ENCODE measurements at places on chromosomes 4 and X.

DNA sequence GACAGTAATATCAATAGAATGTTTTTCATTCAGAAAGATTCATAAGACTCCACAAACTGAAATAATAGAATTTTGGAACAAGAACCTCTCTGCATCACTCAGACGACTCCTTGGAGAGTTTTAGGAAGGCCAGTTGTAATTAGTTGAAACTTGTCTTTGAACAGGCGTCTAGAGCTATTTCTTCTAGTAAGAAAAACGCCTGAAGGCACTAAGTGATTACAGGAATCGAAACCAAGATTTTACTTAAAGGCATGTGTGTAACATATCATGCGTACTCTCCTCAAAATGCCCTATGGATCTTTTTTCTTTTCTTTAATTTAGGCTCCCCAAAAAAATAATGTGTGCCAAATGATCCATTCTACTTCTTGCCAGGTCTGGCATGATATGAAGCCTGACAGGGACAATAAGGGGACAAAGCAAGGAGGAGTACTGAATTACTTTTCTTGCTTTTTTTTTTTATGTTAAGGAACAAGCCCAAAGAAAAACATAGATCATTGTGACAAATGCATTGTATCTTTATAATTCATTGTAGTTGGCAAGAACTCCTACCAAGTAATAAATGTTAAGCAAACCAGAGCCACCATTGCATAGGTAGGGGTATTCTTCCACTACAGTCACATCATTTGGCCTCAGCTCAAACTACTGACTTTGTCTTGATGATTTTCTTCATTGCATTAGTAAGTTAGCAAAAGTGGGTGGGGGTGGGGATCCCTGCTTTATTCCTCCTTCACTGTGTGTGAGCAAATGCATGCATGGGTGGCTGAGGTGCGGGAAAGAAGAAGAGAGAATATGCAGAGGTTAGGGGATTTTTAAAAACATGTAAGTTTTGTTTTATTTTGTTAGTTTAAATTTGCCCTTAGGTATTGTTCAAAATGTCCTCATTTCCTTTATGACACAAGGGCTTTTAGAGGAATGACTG lies 79.9 kb upstream of the ATOH1 start:
- H3K4me3 ChIP-seq, result no peak overlapping the region
- no peak overlapping the region for H3K27ac ChIP-seq
- H3K36me3 ChIP-seq, result no peaks in the 10 kb centered on the region
- no peak for DNase-seq
- H3K27me3 ChIP-seq, result no peaks in the 10 kb centered on the region

- no peak overlapping the region for H3K27ac ChIP-seq
- H3K27me3 ChIP-seq, result peaks cover 2% of the 10 kb centered on the region
- H3K4me3 ChIP-seq, result no peak overlapping the region
- peaks cover 6% of the 10 kb centered on the region for H3K4me1 ChIP-seq
Observed at GRCh38 chrX:18440835-18441234, 15.4 kb downstream of the CDKL5 start.

DNA sequence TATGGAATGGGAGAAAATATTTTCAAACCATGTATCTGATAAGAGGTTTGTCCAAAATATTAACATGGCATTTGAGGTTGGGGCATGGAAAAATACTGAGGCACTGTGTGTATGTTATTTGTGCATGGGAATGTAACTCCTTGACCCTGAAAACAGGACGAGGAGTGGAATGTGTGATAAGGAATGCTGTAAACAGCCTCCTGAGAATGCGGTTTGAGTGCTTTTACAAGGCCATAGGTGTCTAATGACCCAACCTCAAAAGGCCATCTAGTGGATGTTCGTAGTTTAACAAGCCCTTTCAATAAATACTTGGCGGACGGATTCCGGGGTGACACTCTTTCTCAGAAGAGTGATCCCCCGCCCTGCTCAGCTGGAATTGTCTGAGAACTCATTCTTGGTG lies 162.9 kb upstream of the USP9X start:
- no peak for DNase-seq
- no peaks in the 10 kb centered on the region for H3K27me3 ChIP-seq
- H3K4me1 ChIP-seq, result no peaks in the 10 kb centered on the region
- H3K4me3 ChIP-seq, result no peak overlapping the region
- no peak overlapping the region for H3K27ac ChIP-seq
- peaks cover 3% of the 10 kb centered on the region for H3K36me3 ChIP-seq

DNA sequence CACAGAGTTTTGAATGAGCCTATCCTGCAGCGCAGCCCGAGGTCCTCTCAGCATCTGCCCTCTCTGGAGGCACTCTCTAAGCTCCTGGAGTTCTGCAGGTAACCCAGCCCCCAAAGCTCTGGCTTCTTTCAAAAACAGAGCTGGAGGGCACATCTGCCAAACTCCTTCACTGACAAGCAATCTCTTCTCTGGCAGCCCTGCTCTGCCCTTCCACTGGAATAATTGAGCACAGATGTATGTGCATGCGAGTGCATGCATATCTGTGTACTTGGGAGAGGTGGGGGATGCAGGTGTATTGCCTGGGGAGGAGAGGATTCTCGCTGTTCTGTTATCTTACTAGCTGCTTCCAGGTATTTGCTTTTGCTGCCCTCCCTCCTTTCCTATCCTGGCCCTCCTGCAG lies 22.2 kb upstream of the PLP1 start:
- H3K36me3 ChIP-seq, result no peaks in the 10 kb centered on the region
- no peak overlapping the region for H3K27ac ChIP-seq
- H3K4me1 ChIP-seq, result no peaks in the 10 kb centered on the region
- no peak for DNase-seq
- no peak overlapping the region for H3K4me3 ChIP-seq

DNA sequence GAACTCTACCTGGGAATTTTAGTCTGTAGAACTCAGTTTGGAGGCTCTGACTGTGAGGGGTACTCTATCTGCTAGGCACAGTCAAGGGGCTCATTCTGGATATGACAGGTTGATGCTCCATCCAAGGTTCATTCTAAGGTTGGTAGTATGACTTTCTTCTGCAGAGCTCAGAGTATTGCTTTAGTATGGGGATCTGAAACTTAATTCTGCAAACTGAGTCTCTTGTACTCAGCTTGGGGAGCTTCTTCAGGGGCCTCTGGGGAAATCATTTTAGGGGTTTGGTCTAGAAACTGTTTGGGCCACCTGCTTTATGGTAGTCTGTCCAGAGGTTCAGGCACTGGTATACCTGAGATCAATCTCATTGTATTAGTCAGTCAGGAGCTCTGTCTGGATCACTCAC lies 9.7 kb upstream of the TSR2 start:
- no peaks in the 10 kb centered on the region for H3K4me1 ChIP-seq
- H3K36me3 ChIP-seq, result no peaks in the 10 kb centered on the region
- no peak for DNase-seq
- H3K27me3 ChIP-seq, result no peaks in the 10 kb centered on the region

GRCh38 chr4:28385801-28386200 lies 1525.2 kb downstream of the STIM2 start:
- no peak overlapping the region for H3K27ac ChIP-seq
- DNase-seq, result no peak
- H3K4me1 ChIP-seq, result no peaks in the 10 kb centered on the region
- H3K27me3 ChIP-seq, result no peaks in the 10 kb centered on the region
- no peak overlapping the region for H3K4me3 ChIP-seq
- H3K36me3 ChIP-seq, result no peaks in the 10 kb centered on the region

GRCh38 chr4:182240161-182241130 lies 2.8 kb upstream of the TENM3 start:
- no peak overlapping the region for H3K4me3 ChIP-seq
- no peak for DNase-seq
- H3K27ac ChIP-seq, result no peak overlapping the region
- H3K27me3 ChIP-seq, result no peaks in the 10 kb centered on the region
- no peaks in the 10 kb centered on the region for H3K4me1 ChIP-seq
- no peaks in the 10 kb centered on the region for H3K36me3 ChIP-seq

GRCh38 chr4:112884406-112884805 lies 165.0 kb upstream of the ANK2 start:
- no peaks in the 10 kb centered on the region for H3K4me1 ChIP-seq
- H3K36me3 ChIP-seq, result no peaks in the 10 kb centered on the region
- no peaks in the 10 kb centered on the region for H3K27me3 ChIP-seq
- H3K4me3 ChIP-seq, result no peak overlapping the region
- H3K27ac ChIP-seq, result no peak overlapping the region

GRCh38 chr4:90030202-90030601 lies 97.0 kb upstream of the CCSER1 start:
- H3K27me3 ChIP-seq, result peaks cover 3% of the 10 kb centered on the region
- H3K36me3 ChIP-seq, result no peaks in the 10 kb centered on the region
- no peaks in the 10 kb centered on the region for H3K4me1 ChIP-seq
- H3K27ac ChIP-seq, result no peak overlapping the region
- DNase-seq, result no peak

GRCh38 chr4:114052227-114052626 lies 72.8 kb upstream of the ARSJ start:
- DNase-seq, result no peak
- H3K27me3 ChIP-seq, result peaks cover 2% of the 10 kb centered on the region
- H3K4me1 ChIP-seq, result no peaks in the 10 kb centered on the region
- H3K4me3 ChIP-seq, result no peak overlapping the region
- H3K36me3 ChIP-seq, result no peaks in the 10 kb centered on the region
- no peak overlapping the region for H3K27ac ChIP-seq

DNA sequence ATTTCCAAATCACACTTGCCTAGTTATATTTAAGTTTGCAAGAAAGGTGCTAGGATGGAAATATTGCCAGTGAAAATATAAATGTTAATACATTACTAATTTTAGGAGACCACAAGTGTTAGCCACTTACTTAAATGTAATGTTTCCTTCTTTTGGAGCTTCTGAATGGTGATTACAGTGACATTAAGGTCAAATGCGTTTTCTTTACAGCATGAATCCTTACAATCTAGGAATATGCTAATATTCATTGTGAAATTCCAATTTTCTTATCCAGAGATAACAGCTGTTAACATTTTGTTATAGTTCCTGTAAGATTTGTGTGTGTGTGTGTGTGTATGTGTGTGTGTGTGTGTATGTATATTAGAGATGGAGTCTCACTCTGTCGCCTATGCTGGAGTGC lies 70.2 kb upstream of the NUDT6 start:
- peaks cover under 1% of the 10 kb centered on the region for H3K4me1 ChIP-seq
- no peak for DNase-seq
- no peak overlapping the region for H3K27ac ChIP-seq
- H3K4me3 ChIP-seq, result no peak overlapping the region
- no peaks in the 10 kb centered on the region for H3K27me3 ChIP-seq

- no peak overlapping the region for H3K4me3 ChIP-seq
- no peaks in the 10 kb centered on the region for H3K4me1 ChIP-seq
- DNase-seq, result no peak
- no peaks in the 10 kb centered on the region for H3K36me3 ChIP-seq
- peaks cover 18% of the 10 kb centered on the region for H3K27me3 ChIP-seq
- no peak overlapping the region for H3K27ac ChIP-seq
Observed at GRCh38 chr4:150010525-150011126, 67.6 kb upstream of the DCLK2 start.

DNA sequence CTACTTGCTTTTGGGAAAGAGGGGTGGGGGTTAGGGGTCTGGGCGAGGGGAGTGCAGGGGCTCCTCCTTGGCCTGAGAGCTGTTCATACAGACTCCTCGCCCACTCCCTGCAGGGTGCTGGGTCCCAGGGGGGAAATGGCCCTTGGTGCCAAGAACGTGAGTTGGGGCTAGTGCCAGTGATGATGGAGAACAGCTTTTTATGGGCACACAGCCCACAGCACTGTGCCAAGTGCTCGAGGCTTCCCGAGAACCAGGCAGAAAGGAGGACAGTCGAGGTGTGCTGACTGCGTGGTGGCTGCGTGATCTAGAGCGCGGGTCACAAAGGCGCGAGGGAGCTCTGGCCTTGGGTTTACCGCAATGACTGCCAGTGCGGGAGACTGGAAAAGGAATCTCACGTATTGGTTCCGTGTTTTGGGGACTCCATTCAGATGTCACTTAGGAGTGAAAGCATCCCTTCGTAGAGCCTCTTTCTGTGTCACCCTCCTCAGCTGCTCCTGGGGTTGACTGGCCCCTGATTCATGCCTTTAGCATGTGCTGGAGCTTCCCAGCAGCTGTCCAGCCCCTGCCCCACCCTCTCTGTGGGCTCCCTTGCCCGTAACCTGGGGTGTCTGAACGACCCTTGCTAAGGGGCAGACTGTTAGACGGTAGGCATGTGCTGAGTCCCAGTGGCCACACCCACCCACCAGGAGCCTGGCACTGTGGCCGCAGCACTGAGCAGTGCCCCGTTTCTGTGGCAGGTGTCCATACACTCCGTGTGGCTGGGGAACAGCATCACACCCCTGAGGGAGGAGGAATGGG lies 20.9 kb upstream of the MSANTD1 start:
- no peak overlapping the region for H3K27ac ChIP-seq
- H3K36me3 ChIP-seq, result peaks cover 21% of the 10 kb centered on the region
- no peak for DNase-seq
- no peaks in the 10 kb centered on the region for H3K27me3 ChIP-seq
- H3K4me1 ChIP-seq, result no peaks in the 10 kb centered on the region
- no peak overlapping the region for H3K4me3 ChIP-seq

DNA sequence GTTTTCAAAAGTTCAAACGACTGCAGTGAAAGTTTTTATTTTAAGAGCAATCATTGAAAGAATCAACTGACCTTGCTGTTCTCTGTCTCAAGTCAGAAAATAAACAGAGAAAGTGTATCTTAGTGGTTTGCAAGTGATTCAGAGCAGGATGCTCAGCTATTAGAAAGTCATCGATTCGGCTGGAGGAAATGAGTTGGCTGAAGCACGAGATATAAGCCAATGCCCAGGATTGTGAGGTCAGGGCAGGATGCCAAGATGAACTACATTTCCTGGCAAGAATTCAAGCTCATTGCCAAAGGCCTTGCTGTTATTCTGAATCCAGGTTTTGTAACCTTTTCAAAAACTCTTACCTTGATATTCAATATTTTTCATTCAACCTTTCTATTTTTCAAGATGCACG lies 541.4 kb upstream of the BOD1L1 start:
- no peaks in the 10 kb centered on the region for H3K27me3 ChIP-seq
- no peak overlapping the region for H3K27ac ChIP-seq
- no peaks in the 10 kb centered on the region for H3K36me3 ChIP-seq
- H3K4me1 ChIP-seq, result peaks cover 4% of the 10 kb centered on the region
- no peak overlapping the region for H3K4me3 ChIP-seq

DNA sequence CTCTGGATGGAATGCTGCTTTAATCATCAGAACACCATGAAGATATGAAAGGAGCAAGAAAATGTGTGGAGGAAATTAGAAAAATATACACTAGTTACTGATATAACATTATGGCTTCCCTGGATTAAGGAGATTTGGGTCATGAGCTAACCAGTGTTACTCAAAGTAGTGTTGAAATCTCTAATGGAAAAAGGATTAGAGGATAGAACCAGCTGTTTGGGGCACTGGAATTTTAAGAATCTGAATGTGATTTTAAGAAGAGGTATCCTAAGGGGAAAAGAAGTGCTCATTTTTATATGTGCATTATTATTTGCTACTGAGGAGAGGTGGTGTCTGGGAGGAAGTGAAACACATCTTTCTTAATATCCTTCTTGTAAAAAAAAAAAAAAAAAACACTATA lies 164.1 kb upstream of the PPARGC1A start:
- H3K27ac ChIP-seq, result no peak overlapping the region
- H3K4me1 ChIP-seq, result no peaks in the 10 kb centered on the region
- H3K4me3 ChIP-seq, result no peak overlapping the region
- no peaks in the 10 kb centered on the region for H3K36me3 ChIP-seq
- DNase-seq, result no peak
- no peaks in the 10 kb centered on the region for H3K27me3 ChIP-seq

DNA sequence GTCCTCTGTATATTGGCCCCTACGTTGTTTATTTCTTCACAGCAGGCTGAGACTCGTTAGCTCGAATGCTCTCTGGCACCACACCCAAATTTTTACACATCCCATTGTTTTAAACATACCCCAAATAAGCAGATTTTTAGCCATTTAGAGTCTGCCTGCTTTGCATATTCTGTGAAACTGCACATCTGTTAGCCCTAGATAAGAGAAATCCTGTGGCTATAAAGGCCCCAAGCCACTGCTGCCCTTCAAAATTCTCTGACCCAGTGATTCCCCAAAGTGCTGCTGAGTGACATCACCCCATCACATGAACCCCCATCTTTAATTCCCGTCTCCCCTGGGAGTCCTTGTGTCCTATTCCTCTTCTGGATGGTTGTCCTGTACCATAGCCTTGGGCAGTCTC lies 20.8 kb downstream of the TEX13C start:
- H3K4me1 ChIP-seq, result no peaks in the 10 kb centered on the region
- H3K36me3 ChIP-seq, result no peaks in the 10 kb centered on the region
- peaks cover 2% of the 10 kb centered on the region for H3K27me3 ChIP-seq
- no peak overlapping the region for H3K4me3 ChIP-seq

All from activated naive CD8-positive, alpha-beta T cell treated with anti-CD3 and anti-CD28 coated beads, Interleukin-2, amount 10 ng/mL, durations not matched to agents 7 days and 5 days (primary cell).